ENCODE measurements at places on chromosomes 5 and 9.

DNA sequence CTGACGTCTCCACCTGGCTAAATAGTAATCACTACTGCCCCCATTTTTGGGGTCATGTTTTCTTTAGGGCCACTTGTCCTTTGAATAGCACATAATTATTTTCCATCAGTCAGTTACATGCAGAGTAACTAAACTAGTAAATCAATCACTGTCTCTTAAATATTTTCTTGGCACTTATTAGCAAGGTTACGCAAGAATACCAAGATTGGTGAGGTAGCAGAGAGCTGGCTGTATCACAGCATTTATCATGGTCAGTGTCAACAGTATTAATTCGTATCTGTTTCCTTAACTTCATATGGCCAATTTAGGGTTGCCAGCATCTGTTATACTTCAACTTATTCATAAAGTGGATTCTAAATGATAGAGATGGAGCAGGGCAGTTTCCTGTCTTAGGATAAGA lies 346.8 kb upstream of the FAM174A start:
- DNase-seq: no peak

- no peak for DNase-seq
Measured at GRCh38 chr5:53940921-53941320, 369.5 kb downstream of the ARL15 start.

GRCh38 chr5:137902408-137903133 lies 13.3 kb downstream of the PKD2L2 start:
- no peak for DNase-seq

DNA sequence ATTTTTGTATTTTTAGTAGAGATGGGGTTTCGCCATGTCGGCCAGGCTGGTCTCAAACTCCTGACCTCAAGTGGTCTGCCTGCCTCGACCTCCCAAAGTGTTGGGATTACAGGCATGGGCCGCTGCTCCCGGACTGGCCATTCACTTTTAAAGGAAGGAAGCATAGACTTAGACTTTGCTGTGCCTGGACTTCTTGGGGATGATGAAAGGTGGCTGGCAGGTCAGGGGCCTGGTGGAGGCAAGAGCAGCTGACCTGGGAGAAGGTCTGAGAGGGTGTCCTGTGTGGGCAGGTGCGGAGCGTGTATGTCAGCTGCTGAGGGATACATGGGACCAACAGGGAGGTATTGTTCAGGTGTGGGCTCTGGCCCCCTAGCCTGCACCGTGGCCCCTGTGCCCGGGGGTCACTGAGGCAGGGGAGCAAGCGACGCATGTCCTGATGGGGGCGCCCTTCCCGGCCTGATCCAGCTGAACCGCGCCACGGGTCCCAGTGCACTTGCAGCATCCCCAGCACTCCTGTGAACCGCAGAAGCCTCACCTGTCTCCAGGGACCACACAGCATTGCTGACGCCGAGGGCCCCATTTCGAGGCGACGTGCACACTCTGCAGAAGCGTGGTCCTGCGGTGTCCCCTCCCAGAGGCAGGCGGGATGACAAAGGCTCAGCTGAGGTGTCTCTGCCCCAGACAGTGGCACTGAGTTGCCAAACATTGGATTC lies 23.1 kb downstream of the NDUFS6 start:
- DNase-seq: no peak

- no peak for DNase-seq
Measured at GRCh38 chr9:96514800-96515158, 64.8 kb downstream of the HABP4 start.

GRCh38 chr9:34484678-34485077 lies 26.1 kb downstream of the DNAI1 start:
- no peak for DNase-seq

DNA sequence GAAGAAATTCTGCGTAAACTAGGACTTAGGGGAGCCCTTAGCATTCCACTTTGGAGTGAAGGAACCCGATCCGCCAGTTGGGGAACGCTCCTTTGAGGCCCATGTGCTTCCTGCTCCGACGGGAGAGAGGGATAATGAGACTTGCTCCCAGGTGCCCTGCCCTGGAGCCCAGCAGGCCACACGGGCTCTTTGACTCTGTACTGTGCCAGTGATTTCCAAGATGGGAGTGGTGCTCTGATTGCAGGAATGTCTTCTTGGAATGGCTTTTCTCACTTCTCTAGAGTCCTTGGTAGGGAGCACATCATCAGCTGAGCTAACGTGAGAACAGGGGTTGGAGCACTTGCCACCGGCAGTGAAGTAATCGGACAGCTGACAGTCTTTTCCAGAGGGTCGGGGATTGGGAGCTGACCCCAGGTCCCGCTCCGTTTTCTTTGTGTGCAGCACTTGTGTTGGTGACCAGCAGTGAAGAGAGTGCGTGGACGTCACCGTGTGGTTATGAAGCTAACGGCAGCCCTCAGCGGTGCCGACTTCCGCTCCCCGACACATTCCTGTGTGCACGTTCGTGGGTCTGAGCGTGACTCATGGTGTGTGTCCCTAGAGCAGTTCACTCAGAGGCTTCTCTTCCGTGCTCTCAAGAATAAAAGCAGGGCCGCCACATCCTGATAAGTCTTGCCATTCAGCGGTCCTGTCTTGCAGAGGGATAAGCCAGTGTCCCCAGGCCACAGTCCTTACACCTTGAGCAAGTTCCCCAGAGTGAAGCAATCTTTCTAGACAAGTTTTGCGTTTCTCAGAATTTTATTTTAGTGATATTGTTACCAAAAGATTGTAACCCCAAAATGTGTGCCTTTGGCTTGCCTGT lies 25.6 kb downstream of the ABL1 start:
- DNase-seq: no peak

DNA sequence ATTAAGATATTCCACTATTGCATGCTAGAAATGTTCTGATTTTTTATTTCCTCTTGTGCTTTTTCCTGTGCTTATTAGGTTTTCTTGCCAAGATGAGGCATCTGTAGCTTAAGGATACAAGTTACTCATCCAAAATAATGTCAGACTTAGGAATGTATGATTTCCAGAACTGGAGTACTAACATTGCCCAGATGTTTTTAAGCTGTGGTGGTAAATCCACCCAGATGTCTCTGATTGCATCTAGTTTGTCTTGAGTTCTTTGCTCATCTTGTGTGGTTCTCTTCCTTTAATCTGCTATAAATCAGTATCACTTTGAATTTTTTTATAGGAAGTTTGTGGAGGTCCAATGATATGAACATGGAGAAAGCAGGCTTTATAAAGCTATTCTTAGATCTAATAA lies 337.5 kb upstream of the ZNF608 start:
- DNase-seq: no peak

DNA sequence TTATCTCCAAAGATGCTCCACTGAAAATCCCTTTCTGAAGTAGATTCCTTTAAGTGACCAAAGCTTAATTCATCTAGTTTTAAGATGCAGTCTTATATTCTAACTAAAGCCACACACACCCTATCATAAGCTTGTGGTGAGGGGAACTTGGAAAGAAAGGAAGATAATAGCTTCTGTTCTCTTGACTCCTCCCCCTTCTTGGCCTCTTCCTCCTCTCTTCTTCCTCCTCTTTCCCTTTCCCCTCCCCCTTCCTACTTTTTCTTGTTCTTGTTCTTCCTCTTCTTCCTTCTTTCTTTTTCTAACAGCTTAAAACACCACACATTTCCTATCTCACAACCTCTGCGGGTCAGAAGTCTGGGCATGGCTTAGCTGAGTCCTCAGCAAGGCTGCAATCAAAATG lies 23.5 kb downstream of the IL7R start:
- no peak for DNase-seq

GRCh38 chr9:98409719-98410118 lies 154.3 kb upstream of the TBC1D2 start:
- DNase-seq: no peak

DNA sequence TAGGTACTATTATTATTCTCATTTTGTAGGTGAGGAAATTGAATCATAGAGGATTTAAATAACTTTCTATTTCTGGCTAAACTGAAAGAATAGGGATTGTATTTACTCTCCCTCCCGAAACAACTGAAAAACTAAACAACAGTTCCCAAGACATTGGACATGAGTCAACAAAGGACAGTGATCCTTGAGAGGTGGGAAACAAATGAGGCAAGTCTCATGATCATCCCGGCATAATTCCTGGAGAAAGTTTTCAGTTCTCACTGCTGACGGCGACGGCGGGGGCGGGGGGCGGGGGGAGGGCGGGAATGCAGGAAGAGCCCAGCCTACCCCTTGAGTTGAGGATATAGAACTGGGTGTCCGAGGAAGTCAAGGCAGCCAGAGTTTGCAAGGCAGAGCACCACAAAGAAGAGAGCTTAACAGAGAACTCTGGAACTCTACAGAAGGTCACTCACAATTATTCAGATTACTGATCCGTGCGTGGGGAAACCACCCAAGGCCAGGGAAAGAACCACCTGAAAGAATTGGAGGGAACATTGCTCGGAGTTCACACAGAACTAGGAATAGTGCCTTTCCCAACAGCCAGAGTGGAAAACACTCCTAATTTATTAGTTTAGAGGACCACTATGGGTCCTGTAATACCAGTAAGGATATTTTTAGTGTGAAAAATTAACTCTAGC lies 27.4 kb upstream of the WHRN start:
- DNase-seq: no peak

DNA sequence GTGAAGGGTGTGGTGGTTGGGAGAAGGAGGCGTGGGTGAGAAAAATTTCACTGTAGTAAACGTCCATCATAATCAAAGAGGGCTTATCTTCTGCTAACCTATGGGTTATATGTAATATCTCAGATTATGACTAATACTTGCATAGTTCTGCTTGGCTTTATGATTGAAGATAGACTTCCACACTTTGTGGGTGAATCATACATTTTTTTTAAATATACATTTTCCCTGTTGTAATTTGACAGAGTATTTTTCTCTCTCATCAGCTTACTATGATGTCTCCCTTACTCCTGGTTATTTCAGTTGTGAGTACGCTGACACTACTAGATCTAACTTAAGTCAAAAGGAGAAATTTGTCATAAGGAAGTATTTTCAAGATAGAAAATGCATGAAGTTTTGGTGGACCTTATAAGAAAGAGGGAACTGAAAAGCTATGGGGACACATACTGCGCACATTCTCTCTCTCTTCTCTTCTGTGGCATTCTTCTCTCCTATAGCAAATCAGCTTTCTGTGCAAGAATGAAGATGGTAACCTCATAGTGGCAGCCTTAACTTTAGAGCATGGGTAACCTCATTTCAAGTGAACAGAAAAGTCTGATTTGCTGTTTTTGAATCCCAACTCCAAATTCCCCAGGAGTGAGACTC lies 4.9 kb upstream of the JAK2 start:
- DNase-seq: no peak

GRCh38 chr5:173664154-173664526 lies 47.7 kb upstream of the BOD1 start:
- DNase-seq: no peak

GRCh38 chr5:7261049-7261448 lies 134.9 kb upstream of the ADCY2 start:
- no peak for DNase-seq

DNA sequence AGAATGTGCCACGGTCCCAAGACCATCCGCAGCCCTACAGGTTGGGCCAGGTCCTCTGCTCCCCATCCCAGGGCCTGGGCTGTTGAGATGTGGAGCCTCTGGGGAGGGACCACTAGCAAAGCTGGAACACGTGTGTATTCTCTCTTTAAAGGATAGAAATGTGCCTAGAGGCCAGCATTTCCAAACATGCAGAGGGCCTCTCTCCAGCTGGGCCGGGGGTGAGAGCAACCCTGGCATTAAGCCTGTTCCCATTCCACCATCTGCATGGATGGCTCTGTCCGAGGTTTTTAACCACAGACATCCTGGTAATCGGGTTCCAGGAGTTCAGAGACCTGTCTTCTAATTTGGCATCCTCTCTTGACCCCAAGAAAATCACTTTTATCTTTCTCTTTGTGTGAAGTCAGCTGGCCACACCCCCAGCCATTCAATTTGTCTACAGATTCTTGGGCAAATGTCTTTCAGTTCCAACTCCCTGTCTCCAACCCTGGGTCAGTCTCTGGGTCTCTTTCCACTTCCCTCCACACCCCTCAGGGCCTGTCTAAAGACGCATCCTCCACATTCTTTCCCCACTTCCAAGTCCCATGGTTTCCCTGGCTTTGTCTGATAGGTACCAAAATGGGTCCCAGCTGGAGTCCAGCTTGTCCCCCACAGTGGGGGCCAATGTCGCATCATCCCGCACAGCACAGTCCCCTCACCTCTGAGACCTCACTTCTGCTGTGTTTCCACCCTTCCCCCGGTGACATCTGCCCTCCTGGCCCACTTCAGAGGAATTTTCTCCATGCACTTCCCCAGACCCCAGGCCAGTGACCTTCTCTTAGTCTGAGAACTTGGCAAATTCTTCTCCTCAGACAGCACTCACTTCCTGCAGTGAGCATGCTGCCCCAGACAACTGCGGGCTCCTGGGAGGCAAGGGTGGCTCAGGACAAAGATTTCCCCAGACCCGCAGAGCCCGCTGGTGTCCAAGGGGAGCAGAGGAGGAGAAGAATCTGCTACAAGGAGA lies 56.8 kb downstream of the PTPDC1 start:
- no peak for DNase-seq

DNA sequence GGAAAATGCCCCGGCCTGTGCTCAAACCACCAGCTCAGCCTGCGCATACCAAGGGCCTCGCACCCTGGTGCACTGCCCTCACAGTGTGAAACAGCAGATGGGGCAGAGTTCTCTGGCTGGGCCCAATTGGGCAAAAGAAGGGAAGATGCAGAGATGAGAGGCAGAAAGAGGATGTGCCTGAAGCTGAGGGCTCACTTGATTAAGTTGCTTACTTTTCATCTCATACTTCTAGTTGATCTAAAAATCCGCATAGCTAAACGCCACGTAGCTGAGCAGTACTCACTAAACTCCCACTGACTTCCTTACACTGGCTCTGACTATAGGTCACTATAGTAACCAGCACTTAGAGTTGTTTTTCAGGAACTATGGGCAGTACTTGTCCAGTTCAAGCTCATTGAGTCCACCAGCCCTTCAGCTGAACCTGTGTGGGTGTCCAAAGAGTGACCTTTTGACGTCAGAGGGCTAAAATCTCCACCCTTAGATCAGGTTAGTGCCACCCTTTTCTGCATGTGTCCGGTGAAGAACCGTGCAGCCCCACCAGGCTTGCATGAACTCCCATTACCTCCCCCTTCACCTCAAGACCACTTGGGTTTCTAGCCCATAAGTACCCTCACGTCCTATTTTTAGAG lies 215.2 kb downstream of the AUH start:
- DNase-seq: no peak

DNA sequence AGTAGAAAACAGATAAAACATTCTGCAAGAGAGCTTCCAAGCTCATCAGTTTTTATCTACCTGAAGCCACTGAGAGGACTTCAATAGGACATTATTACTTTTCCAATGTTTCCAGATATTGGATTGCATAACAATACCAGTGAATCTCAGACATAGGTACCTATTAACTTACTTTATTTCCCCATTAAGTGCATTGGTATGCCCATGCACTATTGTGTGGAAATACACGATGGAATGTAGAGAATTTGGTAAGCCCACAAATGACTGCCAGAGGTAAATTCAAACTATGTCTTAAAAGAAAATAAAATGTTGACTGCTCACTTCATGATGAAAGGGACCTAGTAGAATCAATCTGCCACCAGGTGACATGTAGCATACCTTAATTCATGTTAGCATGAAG lies 48.1 kb upstream of the PRR16 start:
- DNase-seq: no peak

- DNase-seq: no peak
Measured at GRCh38 chr5:22572941-22573340, 280.2 kb downstream of the CDH12 start.
